Adrenal gland (tissue), 19 donors: ENCODE measurements at places on chromosomes 12 and 14. TPM values are rescaled to one million over a fixed set of nuclear protein-coding genes. Genes with fewer than 3 reads are reported as not detected.

Gene DCN
- 491 TPM for polyA plus RNA-seq

Gene HOXC12
- not detected for polyA plus RNA-seq

Gene PZP
- polyA plus RNA-seq, result 0.17 TPM

Gene B4GALNT3
- 38.5 TPM for polyA plus RNA-seq

Gene RHEBL1
- 0.71 TPM for polyA plus RNA-seq

Gene LTBP2
- polyA plus RNA-seq, result 2.1 TPM

Gene OR4E2
- polyA plus RNA-seq, result not detected

Gene LRRC43
- polyA plus RNA-seq, result 1.1 TPM

Gene ANG
- 10.0 TPM for polyA plus RNA-seq

Gene VRTN
- not detected for polyA plus RNA-seq

Gene LHX5
- polyA plus RNA-seq, result not detected

Gene ANKLE2
- polyA plus RNA-seq, result 70.5 TPM

Gene RBMS2
- polyA plus RNA-seq, result 20.9 TPM

Gene EML1
- polyA plus RNA-seq, result 5.5 TPM

Gene SLC6A13
- 0.46 TPM for polyA plus RNA-seq

Gene PRMT5
- polyA plus RNA-seq, result 20.9 TPM

Gene SLC39A5
- polyA plus RNA-seq, result 0.54 TPM

Gene RNASE1
- 170 TPM for polyA plus RNA-seq

Gene ATL1
- polyA plus RNA-seq, result 2.4 TPM

Gene A2M
- 164 TPM for polyA plus RNA-seq

Gene NUMB
- polyA plus RNA-seq, result 41.8 TPM

Gene EIF5
- polyA plus RNA-seq, result 49.1 TPM
